ENCODE measurements at places on chromosomes 3 and 15. TPM values are rescaled to one million over a fixed set of nuclear protein-coding genes. Genes with fewer than 3 reads are reported as not detected.
A peak's percentile ranks its signal among the peaks of the same experiment; 100 is the strongest.

MAP6D1 gene
- total RNA-seq, result not detected

SLC2A2 gene
- not detected for total RNA-seq

C3orf80 gene
- total RNA-seq, result not detected

DNA sequence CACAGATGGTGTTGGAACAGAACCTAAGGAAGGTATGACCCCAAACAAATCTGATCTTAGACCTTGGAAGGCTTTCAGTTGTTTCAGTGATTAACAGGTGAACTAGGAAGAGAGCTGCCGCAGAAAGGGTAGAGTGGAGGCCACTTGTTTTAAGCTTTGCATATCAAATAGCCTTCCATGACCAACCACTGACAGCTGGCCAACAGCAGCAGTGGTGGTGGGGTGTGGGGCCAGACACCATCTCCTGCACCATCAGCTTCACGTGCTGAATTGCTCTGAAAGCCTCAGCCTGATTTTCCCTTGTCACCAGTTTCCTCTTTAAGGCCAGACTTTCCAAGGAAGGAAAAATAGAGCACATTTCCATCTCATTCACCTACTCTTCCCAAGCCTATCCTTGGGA is 16.6 kb upstream of the OSBPL11 start:
- H3K27ac ChIP-seq, result no peak overlapping the region
- no peaks in the 10 kb centered on the region for H3K27me3 ChIP-seq
- no peak overlapping the region for H3K4me3 ChIP-seq

DNA sequence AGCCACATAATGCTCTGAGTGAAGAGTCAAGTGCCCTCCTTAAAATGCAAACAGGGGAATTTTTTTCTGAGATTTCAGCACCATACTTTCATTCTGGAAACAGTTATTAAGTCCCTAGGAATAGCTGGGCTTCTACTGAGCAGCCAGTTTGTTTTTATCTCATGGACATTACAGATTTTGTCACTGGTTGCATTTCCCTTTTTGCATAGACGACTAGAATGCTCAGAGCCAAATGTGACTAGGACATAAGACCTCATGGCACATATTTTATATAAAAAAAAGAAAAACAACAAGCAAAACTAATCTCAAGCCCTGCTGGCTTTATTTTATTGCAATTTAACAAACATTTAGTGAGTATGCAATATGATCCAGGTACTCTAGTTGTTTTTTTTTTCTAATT is 112.7 kb upstream of the NANOGP8 start:
- no peaks in the 10 kb centered on the region for H3K4me1 ChIP-seq
- no peak for DNase-seq
- H3K27ac ChIP-seq, result no peak overlapping the region

DNA sequence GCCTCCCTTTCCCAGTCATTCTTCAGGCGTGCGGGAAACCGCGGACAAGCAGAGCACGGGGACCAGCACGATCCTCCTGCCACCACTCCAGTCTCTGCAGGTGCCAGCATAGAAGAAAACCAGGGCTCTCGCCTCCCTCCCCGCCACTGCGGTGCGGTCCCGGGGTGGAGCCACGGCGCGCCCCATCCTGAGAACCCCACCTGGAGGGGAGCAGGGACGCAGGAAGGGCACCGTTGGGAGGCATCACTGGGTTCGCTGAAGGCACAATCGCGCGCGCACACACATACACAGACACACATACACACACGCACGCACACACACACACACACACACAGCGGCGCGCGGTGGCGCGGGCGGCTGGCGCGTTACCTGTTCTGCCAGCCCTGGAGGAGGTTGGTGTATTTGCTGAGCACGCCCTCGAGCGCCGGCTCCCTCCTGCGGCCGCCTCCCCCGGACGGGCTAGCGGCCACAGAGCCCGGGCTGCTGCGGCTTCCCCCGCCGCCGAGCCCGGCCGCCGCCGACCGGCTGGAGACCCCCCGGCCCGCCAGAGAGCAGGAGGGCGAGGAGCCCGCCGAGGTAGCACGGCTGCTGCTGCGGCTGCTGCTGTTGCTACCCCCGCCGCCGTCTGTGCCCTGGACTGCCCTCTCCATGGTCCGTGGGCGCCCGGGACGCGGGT is 394 bp downstream of the OSBPL10 start:
- no peak for DNase-seq
- peak overlapping the region; percentile 87 for H3K27ac ChIP-seq
- no peaks in the 10 kb centered on the region for H3K36me3 ChIP-seq
- peak overlapping the region; percentile 63 for H3K4me3 ChIP-seq
- H3K4me1 ChIP-seq, result peaks cover 9% of the 10 kb centered on the region
- no peaks in the 10 kb centered on the region for H3K27me3 ChIP-seq

GRCh38 chr3:152258448-152259393 is 10.0 kb upstream of the MBNL1 start:
- peak overlapping the region; percentile 11 for H3K4me3 ChIP-seq
- peaks cover 31% of the 10 kb centered on the region for H3K4me1 ChIP-seq
- H3K36me3 ChIP-seq, result no peaks in the 10 kb centered on the region
- DNase-seq, result peak; percentile 96
- H3K27ac ChIP-seq, result peak overlapping the region; percentile 82

DNA sequence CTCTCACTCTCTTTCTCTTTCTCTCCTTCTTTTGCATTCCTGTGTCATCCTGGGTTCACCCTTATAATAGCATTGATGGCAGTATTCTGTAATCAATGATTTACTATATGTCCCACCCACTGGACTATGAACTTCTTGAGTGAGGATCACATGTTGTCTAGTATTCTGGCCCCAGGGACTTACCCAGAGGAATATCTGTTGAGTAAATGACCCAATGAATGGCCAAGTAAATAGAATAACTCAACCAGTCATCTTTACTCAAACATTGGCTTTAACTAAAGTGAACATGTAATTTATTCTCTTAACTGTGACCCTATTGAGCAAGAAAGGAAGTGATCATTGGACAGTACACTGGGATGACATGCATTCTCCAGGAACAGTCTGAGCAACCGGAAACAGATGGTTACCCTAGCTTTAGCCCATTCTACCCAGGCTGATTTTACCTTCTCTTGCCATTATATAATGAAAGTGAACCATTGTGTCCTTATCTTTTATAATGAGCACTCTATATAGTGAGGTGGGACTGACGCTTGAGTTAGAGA is 94.5 kb upstream of the SOX14 start:
- no peaks in the 10 kb centered on the region for H3K36me3 ChIP-seq
- no peaks in the 10 kb centered on the region for H3K4me1 ChIP-seq
- H3K4me3 ChIP-seq, result no peak overlapping the region
- H3K27ac ChIP-seq, result no peak overlapping the region
- no peaks in the 10 kb centered on the region for H3K27me3 ChIP-seq

DNA sequence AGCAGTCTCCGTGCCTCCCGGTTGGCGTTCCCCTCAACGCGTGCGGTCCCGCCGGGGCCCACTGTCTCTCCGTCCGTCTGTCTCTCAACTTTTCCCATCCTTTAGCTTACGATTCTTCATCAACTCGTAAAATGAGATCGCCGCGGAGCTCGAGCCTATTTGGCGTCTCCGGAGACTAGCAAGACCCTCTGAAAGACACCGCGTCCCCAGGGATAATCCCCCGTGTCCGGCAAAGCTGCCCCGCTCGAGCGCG is 3.4 kb downstream of the GATA2 start:
- H3K36me3 ChIP-seq, result no peaks in the 10 kb centered on the region
- DNase-seq, result no peak
- H3K27me3 ChIP-seq, result peaks cover 67% of the 10 kb centered on the region
- H3K4me3 ChIP-seq, result peak overlapping the region; percentile 47
- H3K4me1 ChIP-seq, result peaks cover 23% of the 10 kb centered on the region

- no peak overlapping the region for H3K27ac ChIP-seq
- H3K4me1 ChIP-seq, result no peaks in the 10 kb centered on the region
- DNase-seq, result no peak
- no peaks in the 10 kb centered on the region for H3K27me3 ChIP-seq
- no peak overlapping the region for H3K4me3 ChIP-seq
Observed at GRCh38 chr3:168796339-168796738, 700.6 kb upstream of the GOLIM4 start.

- H3K27ac ChIP-seq, result peak overlapping the region; percentile 19
- no peaks in the 10 kb centered on the region for H3K27me3 ChIP-seq
- no peak overlapping the region for H3K4me3 ChIP-seq
- no peaks in the 10 kb centered on the region for H3K4me1 ChIP-seq
- no peak for DNase-seq
Observed at GRCh38 chr3:47916201-47916600, 100.0 kb downstream of the MAP4 start.
